ENCODE measurements at places on chromosomes 1 and 21. TPM values are rescaled to one million over a fixed set of nuclear protein-coding genes. Genes with fewer than 3 reads are reported as not detected.

The KANK4 gene
- polyA plus RNA-seq = not detected

- no peak for DNase-seq
- H3K36me3 ChIP-seq = peaks cover 35% of the 10 kb centered on the region
- no peak overlapping the region for H3K4me3 ChIP-seq
Observed at GRCh38 chr1:183922197-183922596, 115.3 kb downstream of the COLGALT2 start.

- no peaks in the 10 kb centered on the region for H3K36me3 ChIP-seq
- no peaks in the 10 kb centered on the region for H3K27me3 ChIP-seq
- peaks cover 1% of the 10 kb centered on the region for H3K4me1 ChIP-seq
- H3K27ac ChIP-seq = no peak overlapping the region
Observed at GRCh38 chr21:45138199-45139002, 64.0 kb downstream of the ADARB1 start.

The SPATA45 gene
- not detected for polyA plus RNA-seq

DNA sequence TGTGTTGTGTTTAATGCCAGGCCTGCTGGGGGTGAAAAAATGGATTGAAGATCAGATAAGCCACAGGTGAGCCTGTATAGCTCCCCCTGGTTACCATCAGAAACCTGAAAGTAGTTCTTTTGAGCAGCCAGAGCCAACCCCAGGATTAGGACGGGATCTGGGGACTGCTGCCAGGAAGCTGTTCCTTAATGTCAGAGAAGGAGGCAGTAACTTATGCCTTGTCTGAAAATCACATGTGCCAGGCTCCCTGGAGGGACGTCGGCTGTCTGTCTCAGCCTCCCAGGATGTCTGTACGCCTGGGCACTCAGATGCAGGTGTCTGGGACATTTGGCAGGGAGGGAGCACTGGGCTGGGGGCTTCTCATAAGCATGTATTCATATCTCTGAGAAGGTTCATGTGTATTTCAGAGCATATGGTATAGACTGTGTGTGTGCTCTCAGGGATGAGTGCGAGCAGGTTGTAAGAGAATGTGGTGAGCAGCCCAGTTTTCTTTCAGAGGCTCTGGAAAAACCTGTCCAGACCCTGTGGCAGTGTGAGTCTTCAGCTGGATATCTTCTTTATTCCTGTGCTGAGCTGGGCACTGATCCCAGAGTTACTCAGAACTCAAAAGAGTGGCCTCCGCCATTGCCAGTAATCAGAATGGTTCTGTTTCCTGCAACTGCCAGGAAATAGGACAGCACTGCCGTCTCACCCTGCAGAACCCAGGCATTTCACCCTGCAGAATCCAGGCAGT, 2.8 kb downstream of the FAM43B start:
- H3K27ac ChIP-seq = no peak overlapping the region
- H3K27me3 ChIP-seq = peaks cover 56% of the 10 kb centered on the region
- no peak for DNase-seq
